Left cardiac atrium (tissue), 4 donors: ENCODE measurements at places on chromosomes 3 and 15. TPM values are rescaled to one million over a fixed set of nuclear protein-coding genes. Genes with fewer than 3 reads are reported as not detected.

Gene GABRA5
- total RNA-seq, result 0.68 TPM

Gene SEC22C
- 29.8 TPM for total RNA-seq

Gene CHRNA7
- total RNA-seq, result 0.77 TPM

Gene C3orf38
- 14.6 TPM for total RNA-seq

Gene IGF2BP2
- total RNA-seq, result 14.2 TPM

Gene SSUH2
- 0.71 TPM for total RNA-seq

Gene FOXL2
- total RNA-seq, result not detected

Gene CD200R1
- 1.1 TPM for total RNA-seq

Gene HTR3C
- total RNA-seq, result not detected

GRCh38 chr15:39132070-39132469, 448.8 kb upstream of the THBS1 start:
- DNase-seq, result no peak

DNA sequence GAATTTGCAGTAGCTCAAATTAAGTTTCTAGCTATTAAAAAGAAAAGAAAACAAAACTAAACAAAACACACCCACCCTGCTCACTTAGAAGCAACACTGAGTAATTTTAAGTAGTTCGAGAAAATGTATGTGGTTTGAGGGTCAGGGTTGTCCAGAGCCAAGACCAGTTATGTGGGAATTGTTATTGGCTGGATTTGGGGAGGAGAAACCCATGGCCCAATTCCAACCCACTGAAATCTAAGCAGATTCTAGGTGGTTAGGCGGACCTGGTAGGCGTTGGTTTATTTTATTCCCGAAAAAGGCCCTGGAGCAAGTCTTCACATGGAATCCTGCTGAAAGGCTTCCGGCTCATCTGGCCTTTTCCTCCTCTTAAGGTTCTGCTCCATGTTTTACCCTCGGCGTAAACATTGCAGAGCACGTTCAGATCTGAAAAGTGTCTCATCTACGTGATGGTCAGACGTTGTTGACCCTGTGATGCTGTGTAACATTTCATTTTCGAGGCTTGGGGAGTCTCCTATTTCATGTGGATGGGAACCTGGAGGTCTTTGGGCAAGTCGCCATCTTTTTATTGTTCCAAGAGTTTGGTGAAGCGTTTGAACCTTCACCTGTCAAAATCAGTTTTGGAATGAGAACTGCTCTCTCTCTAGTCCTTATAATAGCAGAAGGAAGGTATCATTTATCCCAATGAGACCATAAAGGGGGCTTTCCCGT, 64.0 kb downstream of the FLNB start:
- DNase-seq, result no peak

DNA sequence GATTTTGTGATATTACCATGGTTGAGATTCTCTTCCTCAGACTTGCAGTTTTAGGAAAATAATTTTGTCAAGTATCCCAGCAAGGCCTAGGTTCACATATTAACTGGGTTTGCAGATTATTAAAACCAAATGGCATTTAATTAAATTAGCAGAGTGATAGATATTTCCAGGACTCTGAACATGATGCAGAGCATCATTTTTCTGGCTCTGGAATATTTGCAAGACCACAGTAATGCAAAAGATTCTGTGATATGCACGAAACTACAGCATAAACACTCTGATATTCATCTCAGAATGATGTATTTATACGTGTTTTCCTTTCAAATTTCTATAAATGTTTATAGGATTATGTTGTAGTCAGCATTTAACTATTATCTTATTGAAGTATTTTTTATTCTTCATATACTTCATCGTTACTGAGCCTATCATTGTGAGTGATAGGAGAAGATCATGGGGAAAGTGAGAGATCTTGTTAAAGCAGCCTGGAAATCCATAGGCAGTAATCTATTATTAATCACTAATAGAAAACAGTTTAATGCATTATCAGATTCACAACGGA, 1245.6 kb downstream of the OTOL1 start:
- DNase-seq, result no peak

DNA sequence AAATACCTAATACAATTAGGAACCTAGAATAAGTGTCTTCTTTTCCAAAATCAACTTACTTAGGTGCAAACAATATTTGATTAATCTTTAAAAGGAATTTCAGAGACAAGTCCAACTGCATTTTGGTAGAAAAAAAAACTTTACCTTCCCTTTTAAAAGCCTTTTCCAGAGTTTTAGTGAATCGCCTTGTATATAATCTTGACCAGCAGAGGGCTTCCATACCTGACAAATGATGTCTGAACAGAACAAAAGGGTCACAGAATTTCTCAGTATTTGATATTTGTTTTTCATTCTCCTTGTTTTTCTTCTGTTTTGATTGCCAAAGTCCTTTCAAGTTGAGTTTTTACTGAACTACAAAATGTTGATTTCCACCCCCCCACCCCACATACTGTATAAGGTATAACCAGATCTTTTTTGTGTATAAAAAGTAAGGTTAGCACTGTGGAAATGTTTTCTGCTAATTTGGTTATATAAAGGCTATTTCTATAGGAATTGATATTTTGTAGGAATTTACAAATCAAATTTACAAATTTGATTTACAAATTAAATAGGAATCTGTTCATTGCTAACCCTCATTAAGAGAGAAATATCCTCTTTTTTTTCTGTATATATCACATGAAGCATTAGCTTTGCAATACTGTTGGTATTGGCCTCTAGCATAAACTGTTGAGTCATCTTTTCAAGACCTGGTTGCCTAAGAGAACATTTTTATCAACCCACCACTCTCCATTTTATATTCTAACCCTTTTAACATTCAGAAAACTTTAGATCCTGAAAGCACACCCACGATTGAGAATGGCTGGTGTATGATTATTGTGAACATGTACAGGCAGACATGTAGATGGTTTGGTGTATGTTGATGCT, 464.1 kb upstream of the RARB start:
- no peak for DNase-seq

DNA sequence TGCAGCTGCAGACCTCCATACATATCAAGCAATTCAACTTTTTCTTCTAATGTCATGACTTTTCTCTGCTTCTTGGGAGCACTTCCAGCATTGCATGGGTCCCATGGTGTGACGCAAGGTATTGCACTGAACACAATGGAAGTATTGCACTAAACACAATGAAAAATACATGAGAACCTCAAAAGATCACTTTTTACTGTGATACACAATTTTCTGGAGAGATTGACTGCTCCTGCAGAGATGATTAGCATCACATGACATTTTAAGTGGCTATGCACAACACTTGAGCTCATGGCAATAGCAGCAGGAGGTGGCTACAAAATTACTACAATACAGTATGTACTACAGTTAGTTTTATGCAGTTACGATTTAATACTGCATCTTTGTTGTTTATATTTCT, 113.5 kb upstream of the BHLHE40 start:
- no peak for DNase-seq

- DNase-seq, result peak; percentile 34
Measured at GRCh38 chr3:10344147-10344943, 23.4 kb upstream of the SEC13 start.

- peak; percentile 70 for DNase-seq
Measured at GRCh38 chr3:13223574-13224237, 150.5 kb upstream of the IQSEC1 start.

DNA sequence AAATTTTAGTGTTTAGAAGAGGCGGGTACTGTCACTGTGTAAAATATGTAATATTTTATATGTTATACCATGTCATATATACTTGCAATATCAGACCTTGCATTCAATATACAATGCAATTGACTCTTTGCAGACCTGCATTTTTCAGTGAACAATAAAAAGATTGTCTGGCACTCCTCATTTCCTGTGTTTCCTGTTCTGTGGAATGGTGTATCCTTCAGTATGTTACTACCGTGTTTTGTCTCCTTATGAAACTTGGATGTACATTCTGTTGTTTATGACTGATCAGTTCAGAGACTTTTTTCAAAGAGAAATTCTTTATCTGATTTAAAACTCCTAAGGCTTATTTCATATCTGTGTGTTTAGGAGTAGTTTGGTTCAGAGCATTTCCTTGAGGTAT, 31.5 kb downstream of the APH1B start:
- DNase-seq, result no peak

GRCh38 chr15:59283717-59284391, 77.2 kb downstream of the LDHAL6B start:
- DNase-seq, result no peak

DNA sequence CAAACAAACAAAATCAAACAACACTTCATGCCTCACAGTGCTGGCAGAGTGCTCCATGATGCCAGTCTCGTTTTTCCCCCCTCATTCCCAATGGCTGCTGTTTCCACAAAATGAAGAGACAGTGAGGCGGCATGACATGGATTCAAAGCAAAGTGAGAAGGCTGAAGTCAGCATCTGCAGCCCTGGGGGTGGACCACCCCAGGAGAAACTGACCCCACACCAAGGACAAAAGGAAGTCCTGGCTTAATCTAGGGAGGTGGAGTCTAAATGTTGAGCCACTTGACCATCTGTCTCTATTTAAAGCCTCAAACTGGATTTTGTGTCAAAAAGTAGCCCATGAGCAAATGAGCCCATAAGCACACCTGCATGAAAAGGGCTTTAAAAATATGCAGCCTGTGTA, 151.2 kb upstream of the RORA start:
- DNase-seq, result no peak

DNA sequence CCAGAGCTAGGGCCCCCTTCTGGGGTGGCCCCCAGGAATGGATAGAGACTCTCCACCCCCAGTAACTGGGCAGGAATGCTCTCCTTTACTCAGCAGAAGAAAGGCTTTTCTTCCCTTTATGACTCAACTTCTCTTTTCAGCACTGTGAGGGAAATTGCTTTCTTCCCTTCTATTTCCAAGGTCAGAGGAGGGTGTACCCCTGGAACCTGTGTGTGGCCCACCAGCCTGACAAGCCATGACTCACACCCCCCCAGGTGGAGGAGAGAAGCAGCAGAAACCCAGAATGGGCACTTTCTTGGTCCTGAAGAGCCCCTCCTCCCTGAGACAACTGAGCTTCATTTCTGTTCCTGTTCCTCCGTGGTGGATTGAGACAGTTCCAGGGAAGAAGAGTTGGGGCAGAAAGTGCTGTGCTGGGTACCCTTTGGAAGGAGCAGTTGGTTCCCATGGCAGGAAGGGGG, 2.7 kb upstream of the ANKRD63 start:
- no peak for DNase-seq

- no peak for DNase-seq
Measured at GRCh38 chr15:60120100-60120499, 116.0 kb downstream of the FOXB1 start.

DNA sequence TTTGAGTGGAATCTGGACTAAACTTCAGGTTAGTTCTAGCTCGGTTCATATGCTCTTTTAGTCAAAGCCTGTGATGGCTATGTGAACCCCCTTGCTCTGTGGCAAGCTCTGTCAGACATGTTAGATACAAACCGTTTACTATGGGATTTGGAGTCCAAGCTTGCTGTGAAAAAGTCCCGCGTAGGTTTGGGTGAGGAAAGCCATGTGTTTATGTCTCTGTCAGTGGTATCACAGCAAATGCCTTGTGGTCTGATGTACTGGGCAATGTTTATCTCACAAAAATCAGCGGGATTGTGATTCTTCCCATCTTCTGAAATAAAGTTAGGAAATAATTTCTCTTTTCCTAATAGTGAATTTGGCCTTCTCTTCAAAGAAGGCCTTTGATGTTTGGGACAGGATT, 5.0 kb downstream of the BOC start:
- no peak for DNase-seq

DNA sequence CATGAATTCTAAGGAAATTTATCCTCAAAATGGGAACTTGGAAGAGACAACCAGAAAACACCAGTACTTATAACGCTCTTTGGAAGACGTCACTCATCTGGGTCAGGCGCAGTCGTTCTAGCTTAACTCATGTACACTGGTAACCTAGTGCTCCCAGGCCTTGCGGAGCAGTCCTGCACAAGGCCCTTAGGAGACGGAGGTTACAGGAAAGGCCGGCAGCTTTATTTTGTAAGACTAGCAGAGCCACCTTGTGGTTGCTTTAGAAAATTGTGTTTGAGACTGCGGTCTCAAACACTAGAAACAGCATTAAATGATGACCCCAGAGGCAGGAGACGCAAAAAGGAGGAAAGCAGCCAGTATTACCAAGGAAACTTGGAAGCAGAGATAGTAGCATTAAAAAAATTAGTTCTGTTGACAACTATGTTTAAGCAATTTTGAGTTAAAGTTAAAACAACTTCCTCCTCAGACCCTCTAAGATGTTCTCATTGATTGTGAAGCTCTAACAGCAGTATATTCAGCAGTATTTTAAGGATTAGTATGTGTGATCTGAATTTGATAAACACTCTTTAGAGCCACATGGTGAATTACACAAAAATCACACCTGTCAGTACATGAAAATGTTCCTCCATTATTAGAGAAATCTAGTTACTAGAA, 141.9 kb upstream of the C2CD4B start:
- DNase-seq, result peak; percentile 61

- no peak for DNase-seq
Measured at GRCh38 chr3:79661896-79662295, 105.9 kb downstream of the ROBO1 start.

DNA sequence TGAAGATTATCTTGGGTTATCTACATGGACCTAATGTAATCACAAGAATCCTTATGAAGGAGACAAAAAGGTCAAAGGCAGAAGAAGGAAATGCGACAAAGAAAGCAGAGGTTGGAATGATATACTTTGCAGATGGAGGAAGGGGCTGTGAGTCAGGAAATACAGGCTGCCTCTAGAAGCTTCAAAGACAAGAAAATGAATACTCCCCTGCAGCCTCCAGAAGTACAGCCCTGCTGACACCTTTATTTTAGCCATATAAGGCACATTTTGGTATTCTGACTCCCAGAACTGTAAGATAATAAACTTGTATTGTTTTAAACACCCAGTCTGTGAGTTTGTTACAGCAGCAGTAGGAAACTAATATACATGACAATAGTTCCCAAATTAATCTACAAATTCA, 58.6 kb downstream of the SIDT1 start:
- no peak for DNase-seq

- no peak for DNase-seq
Measured at GRCh38 chr3:52313774-52314188, 2.3 kb upstream of the DNAH1 start.

GRCh38 chr3:4845882-4846281, 133.4 kb upstream of the BHLHE40 start:
- DNase-seq, result no peak

DNA sequence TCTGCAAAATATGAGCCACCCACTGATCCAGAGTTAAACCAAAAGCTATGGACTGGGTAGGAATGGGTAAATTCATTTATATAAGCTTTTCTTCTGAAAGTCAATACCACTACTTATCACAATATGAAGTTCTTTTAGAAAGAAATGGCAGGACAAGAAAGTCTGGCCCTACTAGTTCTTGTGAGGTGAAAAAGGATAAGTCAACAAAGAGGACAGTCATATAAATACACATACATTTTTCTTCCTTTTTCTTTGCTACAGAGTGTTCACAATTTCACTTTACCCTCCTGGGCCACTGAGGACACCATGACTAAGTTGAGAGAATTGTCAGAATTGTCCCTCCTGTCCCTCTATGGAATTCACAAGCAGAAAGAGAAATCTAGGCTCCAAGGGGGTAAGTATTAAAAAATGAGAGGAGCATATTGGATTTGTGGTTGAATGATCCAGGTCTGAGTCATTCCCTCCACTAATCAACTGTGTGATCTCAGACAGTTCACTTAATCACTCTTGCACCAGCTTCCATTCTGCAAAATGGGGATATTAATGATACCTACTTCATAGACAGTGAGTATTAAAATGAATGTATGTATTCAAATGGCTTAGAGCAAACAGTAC, 27.6 kb downstream of the ACP3 start:
- no peak for DNase-seq

GRCh38 chr3:34248352-34248751, 449.9 kb downstream of the PDCD6IP start:
- no peak for DNase-seq
